NCI-H146 (cell line): ENCODE measurements at places on chromosomes 11 and 22.

GRCh38 chr11:76799066-76799804 is 16.1 kb downstream of the TSKU start:
- DNase-seq = no peak

DNA sequence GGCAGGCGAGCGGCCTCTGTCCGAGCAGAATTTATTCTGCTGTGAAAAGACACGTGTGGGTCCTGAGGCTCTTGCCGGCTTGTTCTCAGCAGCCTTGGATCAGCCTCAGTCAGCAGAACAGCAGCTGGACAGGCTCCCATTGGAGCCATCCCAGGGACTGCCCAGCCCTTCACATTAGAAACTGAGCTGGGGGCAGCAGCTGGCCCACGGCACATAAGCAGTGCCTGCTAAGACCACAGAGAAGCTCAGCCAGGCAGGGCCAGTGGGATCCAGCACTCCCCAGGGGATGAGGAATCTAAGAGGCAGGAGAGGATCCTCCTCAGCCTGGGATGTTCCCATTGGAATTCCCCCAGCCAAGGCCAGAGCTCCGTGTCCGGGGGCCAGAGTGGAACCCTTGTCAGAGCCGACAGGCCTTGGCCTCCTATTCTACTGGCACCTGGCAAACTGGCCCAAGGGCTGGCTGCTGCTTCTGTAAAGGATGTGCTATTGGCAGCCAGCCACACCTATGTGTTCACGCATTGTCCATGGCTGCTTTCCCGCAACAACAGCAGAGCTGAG is 18.2 kb downstream of the RTN4R start:
- DNase-seq = peak; percentile 22

- no peak for DNase-seq
Measured at GRCh38 chr22:24201681-24202614, 20.7 kb downstream of the SUSD2 start.

DNA sequence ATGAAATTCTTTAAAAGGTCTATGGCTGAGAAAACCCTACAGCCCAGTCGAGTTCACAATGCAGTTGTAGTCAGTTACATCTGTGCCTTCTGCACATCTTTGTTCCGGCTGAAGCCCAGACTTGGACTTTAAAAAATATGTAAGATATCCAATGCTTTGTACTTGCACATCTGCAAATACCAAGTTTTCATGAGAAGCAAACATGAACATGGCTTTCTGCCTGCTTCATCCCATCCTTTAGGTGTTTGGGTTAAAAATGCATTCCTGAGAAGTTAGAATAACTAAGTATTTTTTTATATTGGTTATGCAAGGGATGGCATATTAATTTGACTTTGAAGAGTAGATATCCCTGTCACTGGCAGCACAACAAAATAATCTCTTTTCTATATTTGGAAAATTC is 528.4 kb downstream of the METTL15 start:
- DNase-seq = no peak

GRCh38 chr11:94539420-94539819 is 4.3 kb upstream of the FUT4 start:
- peak; percentile 7 for DNase-seq

GRCh38 chr11:57248780-57249383 is 11.8 kb upstream of the APLNR start:
- peak; percentile 23 for DNase-seq

DNA sequence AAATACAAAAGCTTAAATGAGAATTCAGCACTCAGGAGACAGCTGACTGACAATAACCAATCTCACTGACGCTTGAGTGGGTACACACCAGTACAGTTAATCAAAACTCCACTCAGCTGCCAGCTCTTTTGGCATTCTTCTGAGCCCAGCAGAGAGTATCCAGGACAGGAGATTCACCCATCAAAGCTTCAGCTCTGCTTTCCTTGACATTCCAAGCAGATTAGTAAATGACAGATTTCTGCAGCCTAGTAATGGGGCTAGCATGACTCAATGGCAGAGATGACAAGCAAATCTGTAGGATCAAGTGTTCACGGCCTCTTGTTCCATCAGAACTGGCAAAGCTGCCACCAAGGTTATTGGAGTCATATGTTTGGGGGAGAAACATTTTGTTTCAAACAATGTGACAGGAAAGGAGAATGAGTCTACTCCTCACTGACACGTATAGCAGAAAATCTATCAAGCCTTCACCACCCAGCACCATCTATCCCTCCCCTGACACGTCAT is 420.0 kb downstream of the DYNC2H1 start:
- DNase-seq = no peak

GRCh38 chr11:7882860-7883259 is 48.2 kb downstream of the OR10A6 start:
- no peak for DNase-seq

DNA sequence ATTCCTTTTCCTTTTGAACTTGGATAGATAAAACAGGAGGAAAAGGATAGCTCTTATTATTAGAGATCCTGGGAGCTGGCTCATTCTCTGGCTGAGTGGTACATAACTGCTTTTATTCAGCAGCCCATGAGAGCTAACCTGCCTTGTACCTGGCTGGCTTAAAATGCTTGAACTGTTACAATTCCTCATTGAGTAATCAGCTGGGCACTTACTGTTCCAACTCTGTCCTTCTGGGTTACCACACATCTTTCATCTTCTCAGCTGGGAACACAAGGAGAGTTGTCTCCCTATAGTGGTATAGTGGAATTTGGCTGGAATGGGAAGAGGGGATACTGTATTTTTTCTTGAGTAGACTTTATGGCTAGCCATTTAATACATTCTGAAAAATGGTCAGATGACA is 39.8 kb upstream of the SPTBN2 start:
- no peak for DNase-seq

DNA sequence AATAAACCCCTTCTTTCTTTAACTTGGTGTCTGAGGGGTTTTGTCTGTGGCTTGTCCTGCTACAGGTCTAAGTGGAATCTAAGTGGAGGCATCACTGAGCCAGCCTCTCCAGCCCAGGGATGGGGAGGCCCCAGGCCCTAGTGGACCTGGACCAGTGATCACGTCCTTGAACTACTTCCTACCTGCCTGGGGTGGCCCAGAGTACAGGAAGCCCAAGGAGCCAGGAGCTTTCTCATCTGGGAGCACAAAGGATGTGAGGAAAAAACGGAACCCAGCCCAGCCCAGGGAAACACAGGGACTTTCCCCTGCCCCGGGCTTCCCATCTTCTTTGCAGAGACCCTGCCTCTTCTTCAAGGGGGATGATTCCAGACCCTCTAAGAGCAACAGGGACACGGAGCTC is 3.5 kb upstream of the CD5 start:
- no peak for DNase-seq

GRCh38 chr22:28986366-28986765 is 75.3 kb downstream of the C22orf31 start:
- no peak for DNase-seq

DNA sequence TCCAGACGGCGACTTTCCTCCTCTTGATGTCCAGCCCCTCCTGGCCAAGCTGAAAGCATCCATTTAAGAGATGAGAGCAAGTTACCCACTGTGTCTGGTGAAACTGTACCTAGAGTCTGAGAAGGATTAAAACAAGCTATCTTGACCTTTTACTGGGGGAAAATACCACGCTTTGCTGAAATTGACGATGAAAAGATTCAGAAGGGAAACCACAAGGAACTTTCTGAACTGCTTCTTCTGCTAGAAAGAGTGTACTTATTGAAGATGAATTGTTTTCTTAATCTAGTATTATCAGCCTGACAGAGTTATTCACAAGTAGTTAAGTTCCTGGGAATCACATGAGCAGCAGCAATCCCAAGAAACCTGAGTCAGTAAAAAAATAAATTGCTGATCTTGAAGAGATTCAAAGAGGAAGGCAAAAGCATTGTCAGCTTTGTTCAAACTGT is 13.1 kb upstream of the MS4A6A start:
- no peak for DNase-seq

GRCh38 chr22:40547729-40548143 is 88.8 kb downstream of the MRTFA start:
- DNase-seq = no peak

- no peak for DNase-seq
Measured at GRCh38 chr11:123413636-123414035, 16.4 kb upstream of the GRAMD1B start.

DNA sequence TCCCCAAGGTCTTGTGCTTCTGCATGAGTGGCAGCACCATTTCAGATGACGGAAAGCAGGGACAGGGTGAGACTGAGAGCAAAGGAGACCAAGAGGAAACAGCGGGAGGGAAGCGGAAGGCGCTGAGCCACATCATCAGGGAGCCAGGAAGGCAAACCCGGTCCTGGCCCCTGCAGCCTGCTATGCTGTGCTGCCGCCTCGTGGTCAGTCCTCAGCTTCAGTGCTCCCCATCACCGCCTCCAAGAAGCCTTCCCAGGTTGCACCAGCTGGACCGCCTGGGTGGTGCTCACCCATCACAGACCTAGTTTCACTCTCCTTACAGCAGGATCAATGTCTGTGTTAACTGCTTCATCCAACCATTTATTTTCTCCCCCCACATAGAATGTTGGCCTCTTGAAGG is 73.0 kb upstream of the PHF21B start:
- peak; percentile 25 for DNase-seq

DNA sequence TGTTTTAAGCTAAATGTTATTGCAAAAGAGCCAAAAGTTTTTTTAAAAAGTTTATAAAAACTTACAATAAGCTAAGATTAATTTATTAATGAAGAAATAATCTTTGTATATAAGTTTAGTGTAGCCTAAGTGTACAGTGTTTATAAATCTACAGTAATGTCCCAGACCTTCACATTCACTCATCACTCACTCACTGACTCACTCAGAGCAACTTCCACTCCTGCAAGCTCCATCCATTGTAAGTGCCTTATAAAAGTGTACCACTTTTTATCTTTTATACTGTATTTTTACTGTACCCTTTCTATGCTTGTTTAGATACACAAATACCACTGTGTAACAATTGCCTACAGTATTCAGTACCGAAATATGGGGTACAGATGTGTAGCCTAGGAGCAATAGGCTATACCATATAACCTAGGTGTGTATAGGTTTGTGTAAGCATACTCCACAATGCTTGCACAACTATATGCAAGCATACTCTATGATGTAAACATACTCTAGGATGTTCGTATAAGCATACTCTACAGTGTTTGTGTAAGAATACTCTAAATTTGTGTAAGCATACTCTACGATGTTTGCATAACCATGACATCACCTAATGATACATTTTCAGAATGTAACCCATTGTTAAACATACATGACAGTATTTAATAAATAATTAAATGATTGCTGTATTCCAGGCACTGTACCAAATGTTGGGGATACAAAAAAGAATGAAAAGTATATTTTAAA is 953.0 kb downstream of the KCNA4 start:
- DNase-seq = no peak

GRCh38 chr22:33332538-33332937 is 274.4 kb upstream of the SYN3 start:
- peak; percentile 8 for DNase-seq

- no peak for DNase-seq
Measured at GRCh38 chr22:23053912-23054530, 16.3 kb upstream of the GNAZ start.

- no peak for DNase-seq
Measured at GRCh38 chr11:117750916-117751662, 45.9 kb downstream of the DSCAML1 start.

DNA sequence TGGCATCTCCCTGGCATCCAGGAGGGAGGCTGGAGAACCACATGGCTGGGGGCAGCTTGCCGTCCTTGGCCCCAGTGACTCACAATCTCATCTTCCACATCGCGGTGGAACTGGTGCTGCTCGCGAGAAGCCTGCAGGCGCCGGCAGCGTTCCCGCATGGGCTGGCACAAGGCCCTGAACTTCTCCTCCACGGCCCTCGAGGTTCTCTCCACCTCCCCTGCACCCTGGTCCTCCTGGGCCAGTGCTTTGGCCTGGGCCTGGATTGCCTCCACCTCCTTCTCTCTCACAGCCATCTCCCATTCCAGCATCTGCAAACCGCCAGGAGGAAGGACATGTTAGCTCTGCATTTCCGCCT is 16.3 kb upstream of the RBM4B start:
- no peak for DNase-seq

DNA sequence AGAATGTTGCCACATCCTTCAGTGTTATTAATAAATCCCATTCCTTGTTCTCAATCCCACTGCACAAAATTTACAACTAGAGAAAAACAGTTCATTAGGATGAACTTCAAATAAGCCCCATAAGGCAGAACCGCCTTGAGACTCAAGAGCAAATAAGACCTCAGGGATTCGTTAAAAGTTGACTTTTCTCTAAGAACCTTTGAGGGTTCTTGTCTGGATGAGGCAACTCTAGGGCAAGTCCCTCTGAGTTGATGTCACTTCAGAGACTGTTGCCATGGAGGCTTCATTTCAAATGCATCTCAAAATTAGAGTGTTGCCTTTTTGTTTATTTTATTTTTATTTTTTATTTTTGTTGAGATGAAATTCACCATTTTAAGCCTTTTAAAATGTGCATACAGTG is 19.8 kb upstream of the PANX3 start:
- DNase-seq = no peak

DNA sequence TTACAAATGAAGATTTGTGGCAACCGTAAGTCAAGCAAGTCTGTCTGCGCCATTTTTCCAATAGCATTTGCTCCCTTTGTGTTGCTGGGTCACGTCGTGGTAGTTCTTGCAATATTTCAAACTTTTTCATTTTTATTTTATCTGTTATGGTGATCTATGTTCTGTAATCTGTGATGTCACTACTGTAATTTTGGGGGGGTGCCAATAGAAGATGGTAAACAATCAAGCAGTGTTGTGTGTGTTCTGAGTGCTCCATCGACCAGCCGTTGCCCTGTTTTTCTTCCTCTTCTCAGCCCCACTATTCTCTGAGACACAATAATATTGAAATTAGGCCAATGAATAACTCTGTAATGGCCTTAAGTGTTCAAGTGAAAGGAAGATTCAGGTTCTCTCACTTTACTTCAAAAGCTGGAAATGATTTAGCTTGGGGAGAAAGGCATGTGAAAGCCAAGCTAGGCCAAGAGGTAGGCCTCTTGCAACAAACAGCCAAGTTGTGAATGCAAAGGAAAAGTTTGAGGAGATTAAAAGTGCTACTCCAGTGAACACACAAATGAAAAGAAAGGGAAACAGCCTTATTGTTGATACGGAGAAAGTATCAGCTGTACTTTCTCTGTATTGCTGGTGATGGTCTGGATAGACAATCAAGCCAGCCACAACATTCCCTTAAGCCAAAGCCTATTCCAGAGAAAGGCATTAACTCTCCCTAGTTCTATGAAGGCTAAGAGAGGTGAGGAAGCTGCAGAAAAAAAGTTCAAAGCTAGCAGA is 7.5 kb downstream of the ZC3H12C start:
- no peak for DNase-seq

- DNase-seq = no peak
Measured at GRCh38 chr11:8156877-8157276, 11.9 kb downstream of the RIC3 start.
